ENCODE measurements at places on chromosomes 5 and 9.

- no peak for DNase-seq
Measured at GRCh38 chr5:121263456-121263855, 588.2 kb upstream of the FTMT start.

- DNase-seq: no peak
Measured at GRCh38 chr9:71793386-71794105, 25.2 kb upstream of the CEMIP2 start.

GRCh38 chr9:130664251-130665028, at the start of gene PRDM12:
Gene PRDM12, plus strand, starts transcription at chr9:130664594. Its CDS starts 60 bp downstream, at chr9:130664654.
- no peak for DNase-seq

DNA sequence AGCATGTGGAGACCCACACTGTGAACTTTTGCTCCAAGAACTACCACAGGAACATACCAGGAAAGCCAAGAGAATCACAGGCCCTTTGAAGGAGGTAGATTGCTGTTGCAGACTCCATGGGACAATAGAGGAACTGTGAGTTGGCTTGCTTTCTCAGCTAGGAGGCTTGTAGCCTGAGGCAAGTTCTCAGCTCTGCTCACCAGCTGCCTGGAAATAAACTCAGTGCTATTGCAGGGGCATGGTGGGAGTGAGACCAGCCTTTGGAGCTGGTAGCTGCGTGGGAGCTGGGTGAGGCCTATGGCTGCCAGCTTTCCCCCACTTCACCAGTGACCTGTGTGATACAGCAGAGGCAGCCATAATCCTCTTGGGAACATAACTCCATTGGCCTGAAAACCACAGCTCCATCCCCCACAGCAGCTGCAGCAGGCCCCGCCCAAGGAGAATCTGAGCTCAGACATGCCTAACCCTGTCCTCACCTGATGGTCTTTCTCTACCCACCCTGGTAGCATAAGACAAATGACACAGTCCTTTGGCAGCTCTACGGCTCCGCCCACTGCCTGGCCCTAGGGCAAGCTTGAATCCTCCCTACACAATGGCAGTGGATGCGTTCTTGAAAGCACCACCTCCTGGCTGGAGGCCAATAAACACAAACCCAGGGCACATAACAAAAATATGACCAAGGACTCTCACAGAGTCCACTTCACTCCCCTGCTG, 389.5 kb downstream of the KIF4B start:
- DNase-seq: no peak

DNA sequence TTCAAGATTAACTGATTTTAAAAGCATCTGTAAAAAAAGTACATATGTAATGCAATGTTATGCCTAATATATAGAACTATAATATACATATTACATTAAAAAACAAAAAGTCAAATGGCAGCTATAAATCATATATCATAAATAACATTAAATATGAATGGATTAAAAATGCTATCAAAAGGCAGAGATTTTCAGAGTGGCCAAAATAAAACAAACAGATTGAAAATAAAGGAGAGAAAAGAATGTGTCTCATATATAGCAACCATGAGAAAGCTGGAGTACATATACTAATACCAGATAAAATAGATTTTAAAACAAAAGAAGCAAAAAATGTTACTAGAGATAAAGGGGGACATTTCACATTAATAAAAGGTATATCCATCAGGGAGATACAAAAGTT, 38.5 kb downstream of the S1PR3 start:
- DNase-seq: no peak

DNA sequence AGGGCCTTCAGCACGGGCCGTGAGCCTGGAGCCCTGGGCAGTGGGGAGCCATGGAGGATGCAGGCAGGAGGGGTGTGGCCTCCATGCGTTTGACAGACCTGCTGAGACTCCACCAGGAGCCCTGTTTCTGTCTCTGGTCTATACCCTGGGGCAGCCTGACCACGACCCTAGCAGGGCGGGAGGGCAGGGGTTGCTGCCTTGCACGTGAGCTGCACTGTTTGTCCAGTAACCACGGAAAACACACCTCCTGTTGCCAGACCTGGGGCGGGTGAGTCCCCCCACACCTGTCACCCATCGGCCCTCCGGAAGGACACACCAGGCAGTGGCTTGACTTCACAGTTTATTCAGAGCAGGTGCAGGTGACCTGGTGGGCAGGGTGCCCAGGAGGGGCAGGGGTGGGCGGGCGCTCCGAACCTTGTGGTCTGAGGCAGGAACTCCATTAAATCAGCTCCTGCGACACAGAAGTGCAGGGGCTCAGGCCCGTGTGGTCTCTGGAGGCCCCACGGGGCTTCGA, 3.9 kb downstream of the LCN8 start:
- no peak for DNase-seq

DNA sequence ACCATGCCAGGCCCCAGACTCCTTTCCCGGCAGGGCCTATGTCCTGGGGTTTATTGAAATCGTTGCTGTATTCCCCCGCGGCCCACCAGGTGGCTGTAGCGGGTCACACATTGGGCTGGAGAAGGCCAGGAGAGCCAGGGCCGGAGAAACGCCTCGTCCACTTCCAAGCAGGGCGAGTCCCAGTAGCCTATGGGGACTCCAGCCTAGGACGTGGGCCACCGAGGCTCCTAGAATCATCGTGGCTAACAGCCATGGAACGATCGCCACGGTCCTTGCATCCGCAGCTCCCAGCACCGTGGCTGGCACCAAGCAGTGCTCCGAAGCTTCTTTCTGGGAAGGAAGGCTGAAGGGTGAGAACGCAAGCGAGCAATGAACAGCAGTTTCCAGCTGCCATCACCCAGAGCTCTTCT, 87.7 kb downstream of the ENTREP1 start:
- DNase-seq: no peak

GRCh38 chr5:139687656-139688055, 39.5 kb downstream of the CXXC5 start:
- DNase-seq: no peak

DNA sequence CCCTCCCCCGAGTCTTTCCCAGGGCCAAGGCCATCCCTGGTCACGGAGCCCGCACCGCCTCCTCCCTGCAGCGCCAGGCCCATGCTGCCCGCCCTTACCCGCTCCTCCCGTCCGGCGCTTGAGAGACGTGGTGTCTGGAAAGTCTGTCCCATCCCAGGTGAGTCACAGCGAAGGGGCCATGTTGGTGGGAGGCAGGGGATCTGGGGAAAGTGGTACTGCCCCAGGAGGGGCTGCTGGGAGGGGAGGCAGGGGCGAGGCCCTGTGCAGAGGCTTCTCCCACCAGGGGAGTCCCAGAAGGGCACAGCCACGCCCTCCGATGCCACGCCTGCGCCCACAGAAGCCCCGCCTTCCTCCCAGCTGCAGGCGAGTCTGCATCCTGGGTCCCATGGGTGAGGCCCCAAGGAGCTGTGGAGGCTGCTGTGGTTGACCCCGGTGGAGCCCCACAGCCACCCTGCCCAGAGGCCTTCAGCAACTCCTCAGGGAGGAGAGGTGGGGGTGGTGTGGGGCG, 107.0 kb upstream of the PPP1R26 start:
- DNase-seq: no peak

GRCh38 chr5:22076586-22076985, 776.6 kb downstream of the CDH12 start:
- DNase-seq: no peak

DNA sequence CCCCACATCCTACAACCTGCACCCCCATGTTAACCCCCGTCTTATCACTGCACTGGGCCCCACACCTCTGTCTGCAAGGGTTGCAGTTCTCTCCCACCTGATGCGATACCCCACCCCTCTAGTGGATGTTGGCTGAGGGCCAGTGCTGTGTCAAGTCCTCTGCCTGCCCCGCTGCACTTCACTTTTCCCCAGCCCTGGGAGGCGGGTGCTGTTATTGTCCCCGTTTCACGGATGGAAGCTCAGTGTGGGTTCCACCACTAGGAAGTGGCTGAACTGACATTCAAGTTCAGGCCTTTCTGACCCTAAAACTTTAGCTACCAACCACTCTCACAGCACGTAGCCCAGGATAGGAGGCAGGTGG, 3.5 kb downstream of the SNCB start:
- no peak for DNase-seq

DNA sequence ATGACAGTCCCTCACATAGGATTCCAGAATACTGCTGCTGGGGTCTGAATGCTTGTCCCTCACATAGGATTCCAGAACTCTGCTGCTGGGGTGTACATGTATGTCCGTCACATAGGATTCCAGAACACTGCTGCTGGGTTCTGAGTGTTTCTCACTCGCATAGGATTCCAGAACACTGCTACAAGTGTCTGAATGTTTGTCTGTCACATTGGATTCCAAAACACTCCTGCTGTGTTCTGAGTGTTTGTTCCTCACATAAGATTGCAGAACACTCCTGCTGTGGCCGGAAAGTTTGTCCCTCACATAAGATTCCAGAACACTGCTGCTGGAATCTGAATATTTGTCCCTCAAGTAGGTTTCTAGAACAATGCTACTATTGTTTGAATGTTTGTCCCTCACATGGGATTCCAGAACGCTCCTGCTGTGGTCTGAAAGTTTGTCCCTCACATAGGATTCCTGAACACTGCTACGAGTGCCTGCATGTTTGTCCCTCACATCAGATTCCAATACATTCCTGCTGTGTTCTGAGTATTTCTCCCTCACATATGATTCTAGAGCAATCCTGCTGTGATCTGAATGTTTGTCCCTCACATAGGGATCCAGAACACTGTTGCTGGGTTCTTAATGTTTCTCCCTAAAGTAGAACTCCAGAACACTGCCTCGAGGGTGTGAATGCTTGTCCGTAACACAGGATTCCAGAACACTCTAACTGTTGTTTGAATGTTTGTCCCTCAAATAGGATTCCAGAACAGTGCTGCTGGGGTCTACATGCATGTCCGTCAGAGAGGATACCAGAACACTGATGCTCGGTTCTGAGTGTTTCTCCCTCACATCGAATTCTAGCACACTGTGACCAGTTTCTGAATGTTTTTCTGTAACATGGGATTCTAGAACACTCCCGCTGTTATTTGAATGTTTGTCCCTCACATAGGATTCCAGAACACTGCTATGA, 200.4 kb downstream of the FOXD4L6 start:
- DNase-seq: no peak

All from stimulated activated CD8-positive, alpha-beta memory T cell treated with anti-CD3 and anti-CD28 coated beads, Interleukin-4, amount 100 ng/mL, for 1 hour (primary cell).